ENCODE measurements at places on chromosomes 1 and 21.

DNA sequence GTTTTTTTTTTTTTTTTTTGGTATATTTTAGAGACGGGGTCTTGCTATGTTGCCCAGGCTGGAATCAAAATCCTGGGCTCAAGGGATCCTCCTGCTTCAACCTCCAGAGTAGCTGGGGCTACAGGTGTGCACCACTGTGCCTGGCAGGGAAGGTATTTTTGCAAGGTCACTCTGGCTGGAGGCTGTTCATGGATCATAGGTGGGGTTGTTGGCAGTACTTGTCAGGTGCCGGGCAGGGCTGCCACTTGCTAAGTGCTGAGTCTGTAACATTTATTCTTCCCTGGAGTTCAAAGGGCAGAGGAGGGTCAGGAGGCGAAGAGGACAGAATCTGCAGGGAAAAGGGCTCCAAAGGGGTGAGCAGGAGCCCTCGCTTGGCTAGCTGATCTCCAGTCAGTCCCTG, 24.1 kb downstream of the A3GALT2 start:
- DNase-seq, result no peak

- DNase-seq, result no peak
These were observed 408.7 kb upstream of the PKN2 start for GRCh38 chr1:88275259-88275862.

DNA sequence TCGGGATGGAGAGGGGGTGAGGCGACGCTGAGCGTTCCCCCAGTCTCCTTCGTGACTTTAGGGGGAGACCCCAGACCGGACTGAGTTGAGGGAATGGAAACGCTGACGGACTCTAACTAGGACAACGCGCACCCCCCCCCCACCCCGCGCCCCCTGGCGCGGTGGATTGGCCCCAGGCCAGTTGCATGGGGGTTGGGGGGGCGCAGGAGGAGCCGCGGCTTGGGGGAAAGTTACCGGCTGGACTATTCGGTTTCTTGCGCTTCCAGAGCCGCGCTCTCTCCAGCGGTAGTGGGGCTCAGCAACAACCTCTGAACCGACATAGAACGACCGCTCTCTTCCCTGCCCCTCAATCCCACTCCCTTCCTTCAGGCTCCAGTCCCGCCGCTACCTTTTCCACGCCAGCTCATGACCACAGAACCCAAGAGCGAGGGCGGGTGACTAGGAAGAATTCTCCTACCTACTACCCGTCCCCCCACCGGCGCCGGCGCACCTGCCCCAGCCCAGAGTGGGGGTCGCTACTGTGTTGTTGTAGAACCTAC, 694 bp downstream of the ZBTB7B start:
- DNase-seq, result no peak

- no peak for DNase-seq
These were observed 2.3 kb downstream of the DENND4B start for GRCh38 chr1:153944005-153944826.

GRCh38 chr1:56535362-56535761, 44.0 kb downstream of the PLPP3 start:
- DNase-seq, result no peak

DNA sequence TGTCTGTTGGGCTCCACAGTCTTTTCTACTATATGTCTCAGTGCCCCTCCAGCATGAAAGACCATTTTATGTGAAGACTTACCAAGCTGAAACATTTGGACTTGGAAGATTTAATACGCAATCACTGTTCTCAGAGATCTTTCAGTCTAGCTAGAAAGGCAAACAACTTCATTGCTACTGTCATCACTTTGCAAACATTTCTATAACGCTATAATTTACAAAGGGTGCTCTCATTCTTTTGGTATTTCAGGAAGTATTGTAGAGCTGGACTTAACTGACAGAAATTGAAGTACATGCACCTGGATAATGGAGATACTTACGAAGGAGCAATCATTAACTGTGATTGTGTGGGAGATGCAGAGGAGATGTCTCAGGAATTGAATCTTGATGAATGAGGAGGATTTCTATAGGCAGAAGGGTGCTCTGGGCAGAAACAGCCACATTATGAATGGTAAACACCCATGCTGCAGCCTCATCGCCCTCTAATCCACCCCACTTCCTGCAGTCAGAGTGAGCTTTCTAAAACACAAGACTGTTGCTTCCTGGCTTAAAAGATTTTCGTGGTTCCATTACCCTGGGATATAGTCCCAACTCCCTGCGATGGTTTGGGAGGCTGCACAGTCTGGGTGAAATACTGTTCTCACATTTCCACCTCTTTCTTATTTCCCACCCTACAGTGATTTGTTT, 75.1 kb upstream of the GNG12 start:
- no peak for DNase-seq

- DNase-seq, result no peak
These were observed 45.7 kb upstream of the CITED4 start for GRCh38 chr1:40907899-40908298.

All from stimulated activated CD4-positive, alpha-beta T cell treated with anti-CD3 and anti-CD28 coated beads, Interleukin-1b, Interleukin-23, amount 100 ng/mL, for 48 hours (primary cell).